Fibroblast of mammary gland (primary cell): ENCODE measurements at places on chromosomes 4 and X.
A peak's percentile ranks its signal among the peaks of the same experiment; 100 is the strongest.

- DNase-seq, result peak; percentile 16
Measured at GRCh38 chrX:12076046-12076445, 62.2 kb upstream of the FRMPD4 start.

- no peak for DNase-seq
Measured at GRCh38 chrX:20670611-20671010, 403.9 kb upstream of the RPS6KA3 start.

- DNase-seq, result peak; percentile 27
Measured at GRCh38 chr4:86706923-86707597, 112.9 kb downstream of the PTPN13 start.

- no peak for DNase-seq
Measured at GRCh38 chrX:19747652-19748610, 139.5 kb downstream of the SH3KBP1 start.

DNA sequence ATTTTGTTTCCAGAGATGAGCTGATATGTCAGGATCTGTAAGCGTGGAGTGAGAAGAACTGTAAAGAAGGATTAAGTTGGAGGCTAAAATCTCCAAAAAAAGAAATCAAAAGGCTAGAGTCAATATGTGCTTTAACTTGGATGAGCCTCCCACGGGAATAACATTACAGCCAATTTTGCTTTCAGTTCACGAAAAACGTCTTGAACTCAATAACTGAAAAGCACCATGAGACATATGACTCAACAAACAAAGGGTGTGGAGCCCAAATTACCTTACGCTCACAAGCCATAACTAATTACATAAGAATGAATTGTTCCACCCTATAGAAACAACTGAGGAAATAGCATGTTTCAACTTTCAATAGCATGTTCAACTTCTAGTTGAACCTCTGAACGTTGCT is 22.3 kb downstream of the TMPRSS11D start:
- peak; percentile 65 for DNase-seq

DNA sequence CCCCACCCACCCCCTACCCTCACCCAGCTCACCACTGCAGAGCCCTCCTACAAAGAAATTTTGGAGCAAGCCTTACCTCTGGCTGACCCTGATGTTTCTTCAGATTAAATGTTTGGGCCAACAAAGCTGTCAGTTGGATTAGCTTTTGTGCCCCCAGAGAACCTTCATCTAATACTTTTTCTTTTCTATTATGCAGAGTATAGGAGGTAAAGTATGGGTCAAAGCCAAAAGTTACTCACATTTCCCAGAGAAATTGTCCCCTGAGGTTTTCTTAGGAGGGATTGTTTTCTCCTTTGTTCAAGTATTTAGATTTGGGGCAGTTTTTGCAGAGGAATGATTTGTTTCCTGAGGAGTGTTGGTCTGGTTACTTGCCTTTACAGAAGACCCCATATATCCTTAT is 69.5 kb downstream of the AASDH start:
- no peak for DNase-seq

DNA sequence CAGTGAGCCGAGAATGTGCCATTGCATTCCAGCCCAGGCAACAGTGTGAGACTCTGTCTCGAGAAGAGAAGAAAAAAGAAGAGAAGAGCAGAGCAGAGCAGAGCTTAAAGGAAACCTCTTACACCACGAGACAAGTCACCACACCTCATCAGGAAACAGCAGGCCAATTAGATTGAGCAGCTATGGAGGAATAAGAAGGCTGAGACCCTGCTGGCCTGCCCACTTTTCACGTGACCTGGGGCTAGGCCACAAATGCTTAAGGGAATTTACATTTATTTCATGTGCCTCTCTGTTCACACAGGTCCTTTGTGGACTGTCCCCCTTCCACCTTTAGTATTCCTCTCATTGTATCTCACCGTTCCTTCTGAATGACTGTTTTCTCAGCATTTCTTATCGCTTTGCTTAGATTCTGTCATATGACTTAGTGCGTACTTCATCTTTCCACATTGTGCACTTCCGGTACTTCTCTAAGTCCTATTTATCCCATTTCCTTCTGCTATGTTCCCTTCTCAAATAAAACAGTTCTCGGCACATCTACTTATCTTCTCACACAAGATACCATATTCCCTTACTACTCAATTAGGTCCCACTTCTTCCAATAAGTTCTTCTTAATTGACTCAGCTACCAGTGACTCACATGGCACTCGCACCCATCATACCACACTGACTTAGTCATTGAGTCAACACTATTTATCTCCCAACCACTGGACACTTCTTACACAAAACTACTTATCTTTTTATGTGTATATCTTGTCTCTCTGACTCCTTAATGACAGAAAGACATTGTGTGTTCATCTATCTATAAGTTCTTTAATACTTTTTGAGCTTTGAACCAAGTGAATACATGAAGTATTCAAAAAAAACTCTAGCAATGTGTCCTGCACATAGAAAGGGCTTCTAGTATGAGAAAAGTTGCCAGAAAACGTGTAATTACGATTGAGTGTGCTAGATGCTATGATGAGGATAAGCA is 11.0 kb downstream of the CUL4B start:
- peak; percentile 95 for DNase-seq

DNA sequence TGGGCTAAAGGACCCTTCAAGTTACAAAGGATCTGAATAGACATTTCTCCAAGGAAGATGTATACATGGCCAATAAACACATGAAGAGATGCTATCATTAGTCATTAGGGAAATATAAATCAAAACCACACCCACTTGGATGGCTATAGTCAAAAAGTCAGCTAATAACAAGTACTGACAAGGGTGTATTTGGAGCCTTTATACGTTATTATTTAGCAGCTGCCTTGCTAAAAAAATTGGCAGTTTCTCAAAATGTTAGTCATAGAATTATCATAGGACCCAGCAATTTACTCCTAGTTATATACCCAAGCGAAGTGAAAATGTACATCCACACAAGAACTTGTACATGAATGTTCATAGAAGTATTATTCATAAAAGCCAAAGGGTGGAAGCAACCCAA is 112.7 kb upstream of the DUSP21 start:
- DNase-seq, result peak; percentile 59

DNA sequence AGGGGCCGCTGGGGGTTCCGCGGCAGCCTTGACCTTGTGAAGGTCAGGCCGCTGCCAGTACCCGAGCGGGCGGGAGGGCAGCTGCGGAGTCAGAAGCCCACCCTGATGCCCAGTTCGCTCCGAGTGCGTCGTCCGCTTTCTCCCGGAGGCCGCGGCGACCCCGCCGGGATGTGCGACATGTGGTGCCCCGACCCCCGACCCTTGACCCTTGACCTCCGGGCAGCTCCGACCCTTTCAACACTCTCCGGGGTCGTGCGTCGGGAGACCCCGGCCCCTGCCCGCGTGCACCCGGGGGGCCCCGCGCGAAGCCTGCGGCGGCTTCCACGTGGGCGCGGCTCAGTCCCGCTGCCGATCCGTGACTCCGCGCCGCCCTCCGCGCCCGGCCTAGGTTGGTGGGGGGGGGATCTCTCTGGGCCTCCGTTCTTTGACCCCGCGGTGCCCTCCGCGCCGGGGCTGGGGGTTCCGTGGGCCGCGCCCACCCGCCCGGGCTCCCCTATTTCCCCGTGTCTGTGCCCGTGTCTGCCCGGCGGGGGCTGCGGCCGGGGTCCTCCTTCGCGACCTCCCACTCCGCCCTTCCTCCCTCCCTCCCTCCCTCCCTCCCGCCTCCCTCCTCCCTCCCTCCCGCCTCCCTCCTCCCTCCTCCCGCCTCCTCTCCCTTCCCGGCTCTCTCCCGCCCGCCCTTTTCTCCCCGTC is 609 bp upstream of the SLC25A6 start:
- DNase-seq, result peak; percentile 73

- no peak for DNase-seq
Measured at GRCh38 chrX:149124526-149125108, 380.5 kb downstream of the IDS start.

DNA sequence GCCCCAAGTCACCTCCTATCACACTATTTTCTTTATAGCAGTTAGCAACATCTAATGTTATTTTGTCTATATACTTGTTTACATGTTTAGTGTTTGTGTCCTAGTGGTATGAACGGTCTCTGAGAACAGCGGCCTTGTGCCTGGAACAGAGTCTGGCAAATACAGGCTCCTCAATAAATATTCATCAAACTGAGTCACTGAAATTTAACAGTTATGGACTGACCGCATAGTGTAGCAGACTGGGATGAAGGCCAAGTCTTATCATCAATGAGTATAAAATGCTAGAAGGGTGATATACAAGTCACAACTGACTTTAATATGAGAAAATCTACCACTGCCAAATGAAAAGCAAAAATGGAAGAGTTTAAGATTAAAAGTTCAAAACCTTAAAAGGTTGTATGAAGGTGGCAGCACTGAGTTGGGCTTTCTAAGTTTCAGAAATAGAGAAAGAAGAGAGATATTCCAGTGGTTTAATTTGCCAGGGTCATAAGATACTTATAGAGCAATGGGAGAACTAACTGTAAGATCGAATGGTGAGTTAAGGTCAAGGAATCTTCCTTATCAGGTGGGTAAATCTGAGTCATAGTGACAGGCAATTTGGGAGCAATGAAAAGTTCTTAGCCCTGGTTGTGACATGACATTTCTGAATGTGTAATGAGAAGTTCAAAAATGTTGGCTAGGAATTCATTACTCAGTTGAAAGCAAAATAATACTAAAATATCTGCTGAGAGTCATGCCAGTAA is 34.9 kb downstream of the ELOVL6 start:
- peak; percentile 84 for DNase-seq

DNA sequence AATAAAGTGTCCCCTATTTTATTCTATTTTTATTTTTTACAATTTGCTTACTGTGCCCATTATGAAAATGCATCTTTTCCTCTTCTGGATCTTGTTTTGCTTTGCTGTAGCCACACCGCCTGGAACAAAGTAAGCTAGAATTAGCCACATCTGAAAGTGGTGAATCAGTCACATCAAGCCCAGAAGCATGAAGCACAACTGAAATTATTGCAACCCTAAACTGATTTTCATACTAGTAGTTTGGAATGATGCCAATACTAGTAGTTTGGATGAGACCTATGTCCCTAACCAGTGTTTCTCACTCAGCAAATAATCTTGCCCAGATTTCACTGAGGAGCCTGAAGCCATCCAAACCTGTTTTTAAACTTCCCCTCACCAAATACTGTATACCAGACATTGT is 303.0 kb downstream of the EPHA5 start:
- DNase-seq, result peak; percentile 4

GRCh38 chr4:7309181-7309580 is 116.8 kb downstream of the SORCS2 start:
- DNase-seq, result no peak
